CD4-positive, alpha-beta T cell treated with Interleukin-4 for 4 hours (primary cell): ENCODE measurements at places on chromosomes 5 and 9.

- DNase-seq: no peak
Measured at GRCh38 chr5:35618781-35619180, 1.1 kb downstream of the SPEF2 start.

DNA sequence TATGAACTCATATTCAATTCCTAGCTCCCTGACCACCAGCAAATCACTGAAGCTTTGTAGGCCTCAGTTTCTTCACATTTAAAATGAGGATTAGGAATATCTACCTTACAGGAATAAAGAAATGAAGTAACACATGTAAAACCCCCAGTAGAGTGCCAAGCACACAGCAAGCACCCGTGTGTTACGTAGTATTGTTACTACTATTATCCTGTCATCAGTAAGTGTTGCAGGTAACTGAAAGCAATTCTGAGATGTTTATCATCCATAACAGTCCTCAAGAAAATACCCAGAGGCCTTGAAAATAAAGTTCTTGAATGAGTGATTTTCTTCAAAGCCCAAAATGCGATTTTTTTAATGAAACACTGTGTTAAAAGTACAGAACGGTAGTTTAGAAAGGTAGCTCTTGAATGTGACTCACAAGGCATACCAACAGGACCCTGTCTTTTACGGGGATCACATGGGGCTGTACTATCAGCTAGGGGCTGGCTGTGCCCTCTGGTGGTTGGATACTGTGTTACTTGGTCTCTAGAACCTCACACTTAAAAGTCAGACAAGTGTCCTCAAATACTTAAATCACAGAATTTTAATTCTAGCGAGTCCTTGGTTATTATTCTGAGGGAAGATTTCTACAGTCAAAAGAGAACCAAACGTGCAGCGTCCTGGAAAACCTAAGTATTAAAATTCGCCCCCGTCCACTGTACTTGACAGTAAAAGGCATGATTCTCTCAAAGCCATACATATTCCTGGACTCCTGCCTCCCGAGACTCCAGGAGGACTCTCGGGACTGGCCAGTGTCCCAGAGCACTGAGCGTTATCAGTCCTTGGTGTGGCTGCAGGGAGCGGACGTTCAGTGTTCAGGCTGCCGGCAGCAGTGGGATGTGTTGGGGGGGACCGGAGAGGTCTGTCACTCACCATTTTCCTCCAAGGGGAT, 725 bp downstream of the NDUFB6 start:
- DNase-seq: peak; percentile 90

DNA sequence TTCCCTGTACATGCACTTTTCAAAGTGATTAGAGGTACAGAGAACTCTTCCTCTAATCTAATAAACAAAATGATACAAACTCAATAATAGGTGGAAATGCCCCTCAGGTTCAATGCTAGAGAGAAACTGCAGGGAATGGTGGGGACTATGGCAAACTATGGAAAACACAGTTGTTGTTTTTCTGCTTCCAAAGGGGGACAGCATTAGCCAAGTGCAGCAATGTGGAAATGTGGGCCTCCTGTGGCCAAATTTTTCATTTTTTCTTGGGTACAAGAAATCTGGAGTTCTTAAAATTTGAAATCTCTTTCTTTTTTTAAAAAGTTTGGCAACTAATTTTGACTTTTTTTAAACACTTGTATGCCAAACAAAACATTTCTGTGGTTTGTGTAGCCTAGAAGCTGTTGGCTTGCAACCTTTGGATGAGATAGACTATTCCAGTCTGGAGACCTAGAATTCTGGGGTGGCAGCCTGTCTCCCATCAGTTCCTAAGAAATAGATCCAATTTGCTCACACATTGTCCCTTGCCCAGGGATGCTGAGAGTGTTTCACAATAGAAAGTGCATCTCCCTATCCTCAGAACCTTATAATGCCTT, 218.6 kb downstream of the PAPPA start:
- no peak for DNase-seq

DNA sequence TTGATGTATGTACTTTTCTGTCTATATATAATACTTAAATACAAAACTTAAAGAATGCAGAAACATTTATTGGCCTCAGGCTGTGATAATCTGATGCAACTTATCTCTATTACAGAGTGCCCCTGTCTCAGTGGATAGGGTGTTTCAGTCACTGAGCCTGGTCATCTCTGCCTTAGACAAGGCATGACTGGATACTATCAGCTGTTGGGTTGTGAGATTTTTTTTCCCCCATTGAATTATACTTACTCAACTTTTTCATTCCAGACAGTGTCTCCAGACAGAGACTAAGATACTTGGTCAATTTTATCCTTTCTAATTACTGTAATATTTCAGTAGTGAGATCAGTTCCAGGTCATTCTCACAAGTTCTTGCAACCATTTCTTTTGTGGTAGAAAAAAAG, 26.7 kb downstream of the XRCC4 start:
- DNase-seq: no peak

DNA sequence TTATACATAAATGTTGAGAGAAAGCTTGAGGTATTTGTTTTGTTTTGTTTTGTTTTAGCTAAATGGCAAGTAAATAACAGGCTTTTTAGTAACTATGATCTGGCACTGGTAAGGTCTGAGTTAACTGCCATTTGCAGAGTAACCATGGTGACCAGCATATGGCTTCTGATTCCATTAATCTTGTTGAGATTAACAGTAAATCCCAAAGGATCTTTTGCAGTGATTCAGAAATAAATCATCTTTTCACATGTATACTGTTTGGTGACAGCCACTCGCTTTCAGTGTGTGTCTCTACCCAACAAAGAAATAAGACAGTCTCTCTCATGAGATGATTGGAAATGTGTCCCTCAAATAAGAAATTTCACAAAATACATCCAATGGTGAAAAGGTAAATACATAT, 235.6 kb downstream of the RAB3C start:
- no peak for DNase-seq
